ENCODE measurements at places on chromosomes 1 and 21. TPM values are rescaled to one million over a fixed set of nuclear protein-coding genes. Genes with fewer than 3 reads are reported as not detected.

Gene SYT11
- 35.3 TPM for total RNA-seq

Gene DCST2
- total RNA-seq, result 1.1 TPM

DNA sequence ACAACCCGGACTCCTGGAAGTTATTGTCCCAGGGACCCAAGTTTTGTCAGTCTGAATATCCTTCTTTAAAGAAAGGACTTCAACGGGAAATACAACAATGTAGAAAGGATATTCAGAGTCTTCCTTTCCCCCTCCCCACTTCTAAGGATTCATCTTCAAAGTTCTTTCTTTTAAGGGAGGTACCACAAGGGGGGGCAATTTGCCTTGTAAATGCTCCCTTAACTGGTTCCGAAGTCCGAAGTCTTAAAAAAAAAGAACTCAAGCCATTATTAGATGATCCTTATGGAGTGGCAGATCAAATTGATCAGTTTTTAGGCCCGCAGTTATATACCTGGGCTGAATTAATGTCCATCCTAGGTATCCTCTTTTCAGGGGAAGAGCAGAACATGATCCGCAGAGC is 47.0 kb downstream of the SERINC2 start:
- DNase-seq, result no peak

DNA sequence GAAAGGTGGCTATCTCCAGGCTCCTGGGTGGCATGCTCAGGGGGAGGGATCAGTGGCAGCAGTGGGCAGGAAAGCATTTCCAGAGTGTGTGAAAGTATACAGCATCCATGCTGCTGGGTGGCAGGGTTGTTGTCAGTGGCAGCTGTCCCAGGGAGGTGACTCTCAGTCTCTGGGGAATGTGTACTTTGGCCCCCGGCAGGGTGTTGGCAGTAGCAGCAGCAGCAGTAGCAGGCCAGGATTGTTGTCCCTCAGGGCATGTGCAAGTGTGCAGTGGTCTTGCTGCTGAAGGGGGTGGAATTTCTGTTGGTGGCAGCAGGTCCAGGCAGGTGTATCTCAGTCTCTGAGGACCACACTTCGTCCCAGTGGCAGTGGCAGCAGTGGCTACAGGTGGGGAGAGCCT is 71.7 kb upstream of the GUCA2B start:
- no peak for DNase-seq

DNA sequence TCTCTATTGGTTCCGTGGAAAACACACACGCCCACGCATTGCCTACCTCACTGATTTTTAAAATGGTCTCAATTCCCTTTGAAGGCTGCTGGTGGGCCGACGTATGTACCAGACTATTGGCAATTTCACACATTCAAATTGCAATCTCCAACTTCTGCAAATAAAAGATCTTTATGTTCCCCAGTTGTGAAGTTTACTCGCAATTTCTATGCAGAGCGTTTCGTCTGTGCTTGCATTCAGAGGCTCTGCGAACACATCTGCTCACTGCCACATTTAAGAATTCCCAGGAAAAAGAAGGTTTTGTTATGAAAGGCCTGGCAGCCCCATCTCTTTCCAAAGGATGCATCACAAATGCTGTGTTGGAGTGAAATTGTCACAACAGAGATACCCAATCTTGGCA is 288.0 kb upstream of the KAZN start:
- DNase-seq, result no peak

- DNase-seq, result peak; percentile 3
These were observed 173.4 kb downstream of the S1PR1 start for GRCh38 chr1:101410048-101410878.

GRCh38 chr1:11790101-11790879 is 15.5 kb downstream of the MTHFR start:
- DNase-seq, result no peak

- no peak for DNase-seq
These were observed 36.7 kb downstream of the FMN2 start for GRCh38 chr1:240128366-240128765.
